ENCODE measurements at places on chromosomes 3 and 15.

DNA sequence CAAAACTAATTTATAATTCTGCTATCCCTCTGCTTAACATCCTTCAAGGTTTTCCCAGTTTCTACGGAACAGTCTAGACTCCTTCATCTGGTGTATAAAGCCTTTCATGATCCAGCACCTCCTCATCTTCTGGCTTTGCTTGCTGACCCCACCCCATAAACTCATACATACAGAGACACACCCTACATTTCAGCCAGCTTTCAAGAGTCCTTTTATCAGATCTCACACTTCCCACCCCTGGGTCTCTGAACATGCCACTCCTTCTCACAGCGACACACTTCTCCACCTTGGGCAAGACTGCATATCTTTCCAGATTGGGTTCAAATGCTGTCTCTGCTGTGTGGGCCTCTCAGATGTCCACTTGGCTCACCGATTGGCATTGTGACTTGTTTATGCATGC is 166.8 kb upstream of the LPP start:
- no peak for DNase-seq

DNA sequence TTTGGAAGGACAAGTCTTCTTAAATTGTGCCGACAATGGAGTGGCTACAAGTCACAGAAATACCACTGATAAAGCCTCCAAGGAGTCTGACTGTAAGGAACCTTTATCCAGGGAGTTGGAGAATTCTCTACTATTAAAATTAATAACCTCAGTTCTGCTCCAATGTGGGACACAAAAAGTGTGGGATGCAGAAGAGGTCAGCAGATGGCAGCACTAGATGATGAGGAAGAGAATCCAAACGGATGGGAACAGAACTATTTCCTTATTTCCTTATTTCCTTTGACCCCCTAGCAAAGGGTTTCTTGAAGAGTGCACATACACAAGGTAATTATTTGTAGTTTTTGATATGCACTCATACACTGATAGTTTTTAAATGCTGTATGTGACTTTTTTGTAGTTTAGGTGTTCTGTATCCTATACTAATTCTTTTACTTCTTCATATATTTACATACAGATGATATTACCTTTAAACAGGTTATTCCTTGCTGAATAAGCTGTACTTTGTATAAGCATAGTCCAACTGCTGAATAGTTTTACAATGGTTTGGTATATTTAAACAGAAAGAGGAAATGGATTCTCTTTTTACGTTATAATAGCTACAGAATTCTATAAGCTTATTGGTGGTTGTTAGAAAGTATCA is 25.6 kb upstream of the NLGN1 start:
- peak; percentile 47 for DNase-seq

GRCh38 chr3:76177610-76178009 is 392.3 kb upstream of the ZNF717 start:
- no peak for DNase-seq

DNA sequence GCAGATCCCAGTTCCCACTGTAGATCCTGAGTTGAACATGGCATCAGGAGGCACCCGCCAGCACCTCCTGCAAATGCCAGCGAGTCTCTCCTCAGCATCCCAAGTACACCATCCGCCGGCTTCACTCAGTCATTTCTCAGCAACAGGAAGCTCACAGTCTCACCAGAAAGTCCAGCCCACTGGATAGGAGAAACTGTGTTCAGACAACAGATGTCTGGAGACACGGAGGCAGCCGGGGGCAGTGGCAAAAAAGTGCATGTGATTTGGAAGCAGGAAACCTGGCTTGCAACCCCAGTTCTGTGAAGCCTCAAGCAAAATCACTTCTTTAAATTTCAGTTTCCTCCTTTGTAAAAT is 68.7 kb downstream of the SRGAP3 start:
- peak; percentile 31 for DNase-seq

DNA sequence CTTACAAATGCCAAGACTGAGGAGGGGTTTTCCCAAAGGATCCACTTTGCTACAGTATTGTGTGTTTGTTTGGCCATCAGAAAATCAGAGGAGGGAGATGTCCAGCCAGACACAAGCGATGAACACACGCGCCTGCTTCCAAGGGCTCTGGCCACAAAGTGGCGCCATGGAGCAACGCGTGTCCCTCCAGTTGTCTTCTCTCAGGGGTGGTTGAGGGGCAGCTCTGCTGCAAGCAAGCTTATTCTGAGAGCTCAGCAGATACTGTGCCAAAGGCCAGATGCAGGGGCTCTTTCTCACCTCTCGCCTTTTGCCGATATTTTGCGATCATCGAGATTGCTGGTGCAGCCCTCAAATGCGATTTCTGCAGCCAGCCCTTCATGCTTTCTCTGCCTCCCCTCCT is 88.9 kb upstream of the OSBPL11 start:
- no peak for DNase-seq

GRCh38 chr15:92822216-92823144 is 77.6 kb upstream of the CHD2 start:
- DNase-seq, result no peak

- DNase-seq, result no peak
These were observed 52.7 kb downstream of the CLDN18 start for GRCh38 chr3:138062626-138063025.

GRCh38 chr3:150370122-150370602 is 37.9 kb upstream of the TSC22D2 start:
- no peak for DNase-seq

- no peak for DNase-seq
These were observed 110.7 kb downstream of the LRRC49 start for GRCh38 chr15:71003319-71003718.

- peak; percentile 65 for DNase-seq
These were observed at the start of gene NLGN1 for GRCh38 chr3:173397161-173398110. Gene NLGN1, plus strand, starts transcription at chr3:173397744.

DNA sequence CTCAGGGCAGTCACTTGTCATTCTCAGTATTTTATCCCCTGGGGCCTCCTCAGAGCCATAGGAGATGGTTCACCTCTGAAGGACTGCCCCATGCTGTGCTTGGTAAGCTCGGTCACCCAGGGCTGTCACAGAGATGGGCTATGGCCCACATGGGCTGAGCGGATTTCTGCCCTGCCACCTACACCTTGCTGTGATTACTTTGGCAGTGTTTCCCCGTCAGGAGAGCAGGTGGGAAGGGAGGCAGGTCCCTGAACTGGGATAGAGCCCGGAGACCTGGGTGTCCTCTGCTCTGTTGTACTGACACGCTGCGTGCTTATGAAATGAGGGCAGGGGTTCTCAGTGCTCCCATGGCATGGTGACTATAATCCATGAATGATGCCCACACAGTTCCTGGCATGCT is 48.9 kb downstream of the APBA2 start:
- DNase-seq, result no peak

GRCh38 chr15:60389261-60390077 is 8.3 kb downstream of the ANXA2 start:
- DNase-seq, result no peak

- no peak for DNase-seq
These were observed 75.6 kb upstream of the MBNL1 start for GRCh38 chr3:152192936-152193672.

DNA sequence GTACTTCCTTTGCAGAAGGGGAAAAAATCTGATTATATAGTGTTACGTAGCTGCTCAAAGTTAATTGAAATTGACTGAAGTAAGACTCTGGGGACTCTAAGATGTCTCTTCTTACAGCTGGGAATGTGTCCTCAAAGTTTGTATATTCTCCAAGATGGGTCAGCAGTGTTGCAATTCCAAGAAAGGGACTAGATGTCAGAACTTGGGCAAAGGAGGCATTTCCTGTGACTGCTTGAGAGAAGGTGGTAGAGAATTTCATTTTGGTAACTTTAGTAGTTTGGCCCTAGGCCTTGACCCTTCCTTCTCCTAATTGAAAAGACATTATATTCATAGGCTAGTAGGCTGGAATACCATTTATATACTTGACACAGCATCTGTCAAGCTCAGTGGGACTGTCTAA is 33.9 kb downstream of the PTPRG start:
- DNase-seq, result no peak
